ENCODE measurements at places on chromosomes 11 and 22. TPM values are rescaled to one million over a fixed set of nuclear protein-coding genes. Genes with fewer than 3 reads are reported as not detected.

Gene CDON
- total RNA-seq = 0.83 TPM

Gene KCNJ1
- total RNA-seq = not detected

Gene VPREB3
- total RNA-seq = not detected

Gene TBX1
- total RNA-seq = not detected

Gene EIF3D
- 201 TPM for total RNA-seq

Gene AQP11
- 0.34 TPM for total RNA-seq

Gene SERHL2
- total RNA-seq = 0.66 TPM

Gene PDXP
- 17.7 TPM for total RNA-seq

Gene ESAM
- total RNA-seq = 0.41 TPM

Gene TRIM29
- total RNA-seq = not detected

Gene DRD4
- total RNA-seq = 0.34 TPM

Gene LBHD1
- 18.3 TPM for total RNA-seq

Gene CD248
- 0.32 TPM for total RNA-seq

Gene PLA2G6
- 48.7 TPM for total RNA-seq

Gene LARGE2
- total RNA-seq = not detected

Gene VSTM5
- total RNA-seq = not detected

Gene ARHGAP42
- not detected for total RNA-seq

Gene FXYD6
- not detected for total RNA-seq

Measured in T-helper 1 cell treated with Interleukin-12 subunit alpha and Interleukin-12 subunit beta and Interleukin-4 antibody, amounts not matched to agents 30 ng/mL and 1 ng/mL, for 36 hours (primary cell).